Inflammatory macrophage treated with lipopolysaccharide for 1 hour (primary cell): ENCODE measurements at places on chromosomes 2 and 18.

DNA sequence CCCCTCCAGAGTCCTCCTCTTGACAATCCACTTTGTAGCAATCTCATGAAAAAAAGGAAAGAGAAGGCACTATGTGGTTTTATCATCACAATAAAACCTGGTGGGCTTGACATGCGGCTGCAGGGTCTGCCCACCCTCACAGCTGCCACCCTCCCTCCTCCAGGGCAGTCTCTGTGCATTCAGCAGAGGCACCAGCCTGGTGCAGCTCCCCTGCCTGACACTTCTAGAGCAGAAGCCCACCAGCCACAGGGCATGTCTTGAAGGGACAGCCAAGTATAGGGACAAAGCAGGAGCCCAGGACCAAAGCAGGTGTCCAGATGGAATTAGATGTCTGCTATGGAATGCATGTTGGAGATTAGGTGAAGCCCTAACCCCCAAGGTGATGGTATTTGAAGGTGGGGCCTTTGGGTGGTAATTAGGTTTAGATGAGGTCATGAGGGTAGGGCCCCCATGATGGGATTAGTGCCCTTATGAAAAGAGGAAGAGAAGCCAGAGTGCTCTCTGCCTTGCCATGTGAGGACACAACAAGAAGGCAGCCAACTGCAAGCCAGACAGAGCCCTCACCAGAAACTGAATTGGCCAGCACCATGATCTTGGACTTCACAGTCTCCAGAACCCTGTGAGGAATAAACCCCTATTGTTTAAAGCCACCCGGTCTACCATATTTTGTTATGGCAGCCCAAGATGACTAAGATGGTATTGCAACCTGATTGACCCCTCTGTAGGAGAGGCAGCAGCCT is 86.9 kb downstream of the MCFD2 start:
- no peak for DNase-seq

GRCh38 chr2:111919794-111920608 is 21.6 kb downstream of the MERTK start:
- peak; percentile 84 for DNase-seq

DNA sequence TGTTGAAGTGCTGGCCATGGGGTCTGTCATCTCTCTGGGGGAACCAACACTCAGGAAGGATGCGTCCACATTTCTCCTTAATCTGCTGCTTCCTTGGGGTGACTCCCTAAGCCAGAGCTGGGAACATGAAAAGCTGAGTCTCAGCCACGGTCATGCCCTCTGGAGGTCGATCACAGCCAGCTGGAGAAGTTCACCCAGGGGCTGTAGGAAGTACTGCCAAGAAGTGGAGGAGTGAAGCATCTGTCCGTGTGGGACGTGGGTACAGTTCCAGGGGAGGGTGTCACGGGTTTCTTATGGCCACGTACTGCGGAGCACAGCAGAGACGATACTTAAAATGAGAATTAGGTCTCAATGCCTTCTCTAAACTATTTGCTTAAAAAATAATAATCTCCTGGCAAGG is 42.4 kb upstream of the IGFBP2 start:
- no peak for DNase-seq

- DNase-seq, result no peak
Observed at GRCh38 chr2:158637357-158637756, 157.8 kb upstream of the DAPL1 start.

- DNase-seq, result peak; percentile 74
Observed at GRCh38 chr2:119013671-119014070, 71.7 kb downstream of the MARCO start.
